ENCODE measurements at places on chromosomes 6 and 20.
A peak's percentile ranks its signal among the peaks of the same experiment; 100 is the strongest.

DNA sequence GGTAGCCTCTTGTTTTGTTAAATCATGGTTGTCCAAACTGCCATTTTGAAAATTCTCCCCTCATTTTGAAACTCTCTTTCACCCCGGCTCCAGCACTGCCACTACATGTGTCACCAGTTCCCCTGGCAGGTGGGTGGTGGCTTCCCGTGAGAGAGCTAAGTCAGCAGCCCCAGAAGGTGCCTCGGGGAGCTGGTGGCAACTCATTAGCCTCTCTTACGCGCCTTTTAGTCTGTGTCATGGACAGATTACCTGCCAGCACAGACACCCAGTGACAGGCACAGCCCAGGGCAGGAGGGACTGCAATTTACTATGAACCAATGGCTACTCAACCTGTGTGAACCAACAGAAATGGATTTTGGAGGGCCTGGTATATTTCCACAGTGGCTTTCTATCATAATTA is 147.1 kb upstream of the SASH1 start:
- H3K36me3 ChIP-seq: no peaks in the 10 kb centered on the region
- H3K4me1 ChIP-seq: no peaks in the 10 kb centered on the region
- no peak overlapping the region for H3K4me3 ChIP-seq
- H3K27ac ChIP-seq: no peak overlapping the region
- no peak for DNase-seq
- H3K27me3 ChIP-seq: peaks cover 65% of the 10 kb centered on the region

DNA sequence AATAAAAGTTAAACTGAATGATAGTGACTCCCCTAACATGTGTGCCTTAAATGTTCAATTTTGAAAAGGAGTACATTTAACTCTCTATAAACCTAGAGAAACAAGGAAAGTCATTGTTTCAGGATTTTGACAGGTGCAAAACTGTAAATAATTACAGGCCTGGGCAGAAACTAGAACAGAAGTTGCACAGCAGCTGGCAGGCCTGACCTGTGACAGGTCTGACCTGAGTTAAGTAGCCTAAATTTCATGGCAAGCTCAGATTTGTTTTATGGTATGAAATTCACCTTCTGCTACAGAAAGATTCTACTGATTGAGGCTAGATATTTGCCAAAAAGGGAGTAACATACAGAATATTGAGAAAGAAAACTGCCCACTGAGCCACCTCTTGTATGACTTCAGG is 166.1 kb downstream of the CDKAL1 start:
- H3K36me3 ChIP-seq: peaks cover 3% of the 10 kb centered on the region
- peaks cover 60% of the 10 kb centered on the region for H3K4me1 ChIP-seq
- DNase-seq: no peak

- H3K27me3 ChIP-seq: no peaks in the 10 kb centered on the region
- peak overlapping the region; percentile 8 for H3K27ac ChIP-seq
- H3K4me1 ChIP-seq: peaks cover 52% of the 10 kb centered on the region
These were observed 66.5 kb downstream of the ELOVL5 start for GRCh38 chr6:53282234-53282633.

GRCh38 chr6:13278991-13279390 is 49.3 kb downstream of the TBC1D7 start:
- peaks cover 25% of the 10 kb centered on the region for H3K4me1 ChIP-seq
- no peaks in the 10 kb centered on the region for H3K27me3 ChIP-seq
- H3K4me3 ChIP-seq: no peak overlapping the region

DNA sequence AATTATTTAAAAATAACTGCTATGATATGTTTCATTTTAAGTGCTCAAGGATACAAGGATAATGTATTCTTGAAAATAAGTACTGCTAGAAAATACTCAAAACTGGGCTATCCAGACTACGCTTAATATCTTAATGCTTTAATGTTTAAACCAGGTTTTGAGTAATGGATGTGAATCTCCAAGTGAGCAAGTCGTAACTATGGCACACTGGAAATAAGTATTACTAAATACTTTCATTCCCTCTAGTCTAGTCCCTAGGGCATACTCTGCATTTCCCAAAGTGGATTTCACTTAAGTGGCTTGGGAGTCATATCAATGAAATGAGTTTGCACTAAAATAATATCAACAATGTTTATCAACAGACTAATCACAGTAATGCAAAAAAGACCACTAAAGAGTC is 48.1 kb downstream of the HMGCLL1 start:
- no peaks in the 10 kb centered on the region for H3K4me1 ChIP-seq
- H3K36me3 ChIP-seq: no peaks in the 10 kb centered on the region
- no peak for DNase-seq
- H3K4me3 ChIP-seq: no peak overlapping the region
- no peak overlapping the region for H3K27ac ChIP-seq
- H3K27me3 ChIP-seq: no peaks in the 10 kb centered on the region

GRCh38 chr6:136716917-136717715 is 75.2 kb downstream of the MAP3K5 start:
- H3K27ac ChIP-seq: no peak overlapping the region
- H3K36me3 ChIP-seq: peaks cover 18% of the 10 kb centered on the region
- no peaks in the 10 kb centered on the region for H3K27me3 ChIP-seq
- no peak overlapping the region for H3K4me3 ChIP-seq
- DNase-seq: no peak

DNA sequence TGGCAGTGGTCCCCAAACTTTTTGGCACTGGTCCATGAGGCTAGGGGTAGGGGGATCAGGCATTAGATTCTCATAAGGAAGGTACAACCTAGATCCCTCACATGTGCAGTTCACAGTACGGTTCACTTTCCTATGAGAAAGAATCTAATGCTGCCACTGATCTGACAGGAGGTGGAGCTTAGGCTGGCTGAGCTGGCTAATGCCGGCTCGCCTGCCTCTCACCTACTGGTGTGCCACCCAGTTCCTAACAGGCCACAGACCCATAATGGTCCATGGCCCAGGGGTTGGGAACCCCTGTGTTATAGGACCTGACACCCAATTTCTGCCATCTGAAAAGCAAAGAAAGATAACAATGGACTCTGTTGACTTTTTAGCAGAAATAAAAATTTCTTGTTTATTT is 199.6 kb downstream of the GMPR start:
- peak overlapping the region; percentile 75 for H3K4me3 ChIP-seq
- peaks cover 66% of the 10 kb centered on the region for H3K4me1 ChIP-seq
- DNase-seq: no peak
- H3K27me3 ChIP-seq: no peaks in the 10 kb centered on the region
- peaks cover 18% of the 10 kb centered on the region for H3K36me3 ChIP-seq

GRCh38 chr6:31068669-31069340 is 43.6 kb downstream of the C6orf15 start:
- no peak overlapping the region for H3K27ac ChIP-seq
- peaks cover 5% of the 10 kb centered on the region for H3K27me3 ChIP-seq
- H3K36me3 ChIP-seq: no peaks in the 10 kb centered on the region
- no peak overlapping the region for H3K4me3 ChIP-seq

DNA sequence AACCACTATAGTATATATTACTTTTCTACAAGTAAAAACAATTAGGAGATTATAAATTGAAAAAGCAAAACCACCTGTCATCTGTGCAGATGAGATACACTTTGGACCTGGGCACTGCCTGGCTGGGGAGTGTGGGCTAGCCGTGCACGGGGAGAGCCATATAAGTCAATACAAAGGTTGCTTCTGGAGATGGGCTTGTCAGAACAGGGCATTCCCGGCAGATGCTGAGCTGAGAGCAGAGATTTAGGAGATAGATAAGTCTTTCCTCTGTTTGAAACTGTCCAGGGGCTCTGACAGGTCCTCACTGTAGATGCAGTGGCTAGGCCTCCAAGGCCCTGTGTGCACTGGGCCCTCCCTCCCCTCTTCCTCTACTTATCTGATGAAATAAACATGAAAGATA is 34.5 kb downstream of the CD164 start:
- no peak overlapping the region for H3K27ac ChIP-seq
- no peak for DNase-seq
- H3K4me1 ChIP-seq: peaks cover 6% of the 10 kb centered on the region
- H3K4me3 ChIP-seq: no peak overlapping the region

- no peak overlapping the region for H3K27ac ChIP-seq
- H3K36me3 ChIP-seq: no peaks in the 10 kb centered on the region
- no peak for DNase-seq
These were observed 187.1 kb downstream of the BMP7 start for GRCh38 chr20:57079031-57080005.

- H3K4me3 ChIP-seq: no peak overlapping the region
- peaks cover 2% of the 10 kb centered on the region for H3K27me3 ChIP-seq
- H3K36me3 ChIP-seq: no peaks in the 10 kb centered on the region
- no peak for DNase-seq
These were observed 76.9 kb upstream of the MAFB start for GRCh38 chr20:40765814-40766480.

- no peak overlapping the region for H3K4me3 ChIP-seq
- no peaks in the 10 kb centered on the region for H3K4me1 ChIP-seq
- no peak for DNase-seq
- H3K27ac ChIP-seq: no peak overlapping the region
- no peaks in the 10 kb centered on the region for H3K36me3 ChIP-seq
These were observed 592.3 kb downstream of the PKHD1 start for GRCh38 chr6:51495096-51495495.

DNA sequence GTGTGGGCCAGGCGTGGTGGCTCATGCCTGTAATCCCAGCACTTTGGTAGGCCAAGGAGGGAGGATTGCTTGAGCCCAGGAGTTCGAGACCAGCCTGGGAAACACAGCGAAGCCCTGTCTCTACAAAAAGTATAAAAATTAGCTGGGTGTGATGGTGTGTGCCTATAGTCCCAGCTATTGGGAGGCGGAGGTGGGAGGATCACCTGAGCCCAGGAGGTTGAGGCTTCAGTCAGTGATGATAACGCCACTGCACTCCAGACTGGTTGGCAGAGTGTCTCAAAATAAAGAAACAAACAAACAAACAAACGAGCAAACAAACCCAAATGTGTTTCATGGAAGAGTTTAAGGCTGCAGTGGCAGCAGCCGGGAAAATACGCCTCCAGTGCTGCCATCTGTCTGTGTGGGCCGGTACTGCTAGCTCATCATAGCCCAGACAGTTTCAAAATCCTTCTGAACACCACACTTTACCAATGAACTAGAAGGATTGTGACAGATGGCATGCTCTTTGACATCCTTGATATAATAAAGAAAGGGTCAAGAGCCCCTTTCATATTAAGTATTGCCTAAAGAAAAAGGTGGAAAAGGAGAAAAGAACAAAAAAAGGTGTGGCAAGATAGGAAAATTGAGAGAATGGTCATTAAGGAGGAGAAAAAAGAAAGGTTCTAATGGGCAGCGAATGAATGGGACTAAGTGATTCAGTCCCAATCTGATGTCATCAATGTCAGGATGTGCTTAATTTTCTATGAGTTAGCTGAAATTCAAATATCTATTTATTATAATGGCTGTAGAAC is 298.6 kb downstream of the SYNE1 start:
- peaks cover 2% of the 10 kb centered on the region for H3K27me3 ChIP-seq
- H3K4me1 ChIP-seq: peaks cover 5% of the 10 kb centered on the region
- no peak overlapping the region for H3K27ac ChIP-seq
- no peak overlapping the region for H3K4me3 ChIP-seq
- no peaks in the 10 kb centered on the region for H3K36me3 ChIP-seq

DNA sequence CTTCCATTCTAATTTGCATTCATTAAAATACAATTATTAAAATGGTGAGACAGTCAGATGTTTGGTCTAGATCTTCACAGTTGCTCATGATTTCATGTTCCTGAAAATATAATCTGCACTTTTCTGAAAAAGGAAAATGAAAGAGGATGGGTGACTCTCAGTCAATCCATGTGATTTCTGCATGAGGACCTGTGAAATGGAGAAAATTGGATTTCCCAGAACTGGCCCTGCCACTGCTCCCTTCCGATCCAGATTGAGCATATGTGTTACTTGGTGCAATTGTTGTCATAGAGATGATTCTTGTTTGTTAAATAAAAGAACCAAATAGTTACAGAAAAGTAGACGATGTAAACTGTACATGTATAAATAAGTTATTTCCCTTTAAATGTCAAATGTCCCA is 37.4 kb downstream of the HAO1 start:
- H3K27me3 ChIP-seq: peaks cover 1% of the 10 kb centered on the region
- H3K27ac ChIP-seq: no peak overlapping the region
- DNase-seq: no peak
- H3K4me3 ChIP-seq: no peak overlapping the region
- no peaks in the 10 kb centered on the region for H3K36me3 ChIP-seq
- peaks cover 1% of the 10 kb centered on the region for H3K4me1 ChIP-seq

DNA sequence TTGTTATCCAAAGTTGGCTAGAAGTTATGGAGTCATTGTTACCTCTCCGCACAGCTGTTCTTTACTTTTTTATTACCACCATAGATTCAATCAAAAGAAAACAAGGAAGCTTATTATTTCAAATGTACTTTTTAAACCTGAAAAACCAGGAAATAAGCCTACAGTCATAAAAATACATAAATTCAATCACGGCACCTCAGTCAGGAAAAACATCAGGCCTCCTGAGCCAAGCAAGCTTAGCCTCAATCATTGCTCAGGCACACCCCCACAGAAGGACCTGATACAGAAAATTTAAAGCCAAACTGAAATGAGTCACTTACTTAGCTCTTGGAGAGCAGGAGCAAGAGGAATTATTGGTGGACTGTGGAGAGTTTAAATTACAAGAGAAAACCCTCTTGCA is 44.3 kb downstream of the MARCKS start:
- H3K36me3 ChIP-seq: no peaks in the 10 kb centered on the region
- H3K27ac ChIP-seq: no peak overlapping the region
- DNase-seq: no peak
- H3K27me3 ChIP-seq: no peaks in the 10 kb centered on the region

GRCh38 chr6:12473494-12473893 is 183.3 kb downstream of the EDN1 start:
- H3K36me3 ChIP-seq: no peaks in the 10 kb centered on the region
- H3K27me3 ChIP-seq: peaks cover 10% of the 10 kb centered on the region
- H3K27ac ChIP-seq: no peak overlapping the region
- DNase-seq: no peak
- no peaks in the 10 kb centered on the region for H3K4me1 ChIP-seq

- H3K4me3 ChIP-seq: no peak overlapping the region
- no peaks in the 10 kb centered on the region for H3K4me1 ChIP-seq
- H3K27ac ChIP-seq: no peak overlapping the region
- no peak for DNase-seq
- no peaks in the 10 kb centered on the region for H3K27me3 ChIP-seq
These were observed 1299.1 kb upstream of the ADGRB3 start for GRCh38 chr6:67336014-67336413.

- DNase-seq: no peak
- peaks cover 46% of the 10 kb centered on the region for H3K36me3 ChIP-seq
- H3K27me3 ChIP-seq: no peaks in the 10 kb centered on the region
These were observed 57.4 kb downstream of the PREP start for GRCh38 chr6:105345506-105345905.

DNA sequence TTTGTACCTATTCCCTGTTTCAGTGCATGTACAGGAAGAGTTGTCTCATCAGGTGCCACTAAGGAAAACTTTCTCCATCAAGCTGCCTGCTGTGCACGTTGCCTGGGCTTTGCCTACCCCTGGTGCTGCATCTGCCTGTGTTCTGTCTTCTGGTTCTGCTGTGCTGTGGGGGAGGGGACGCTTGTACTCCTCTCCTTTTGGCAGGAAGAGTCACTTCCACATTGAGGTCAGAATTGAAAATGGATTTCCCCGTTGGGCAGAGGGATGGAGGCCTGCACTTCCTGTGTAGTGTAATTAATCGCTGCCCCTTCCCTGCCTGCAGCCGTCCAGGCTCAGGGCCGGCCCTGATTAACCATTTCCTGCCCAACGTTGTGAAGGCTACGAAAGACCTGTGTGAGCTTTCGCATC is 153.3 kb downstream of the SCML4 start:
- peaks cover 23% of the 10 kb centered on the region for H3K4me1 ChIP-seq
- peak; percentile 36 for DNase-seq
- H3K27me3 ChIP-seq: no peaks in the 10 kb centered on the region
- H3K4me3 ChIP-seq: no peak overlapping the region
